H7 (cell line): ENCODE measurements at places on chromosomes 7 and 10.

DNA sequence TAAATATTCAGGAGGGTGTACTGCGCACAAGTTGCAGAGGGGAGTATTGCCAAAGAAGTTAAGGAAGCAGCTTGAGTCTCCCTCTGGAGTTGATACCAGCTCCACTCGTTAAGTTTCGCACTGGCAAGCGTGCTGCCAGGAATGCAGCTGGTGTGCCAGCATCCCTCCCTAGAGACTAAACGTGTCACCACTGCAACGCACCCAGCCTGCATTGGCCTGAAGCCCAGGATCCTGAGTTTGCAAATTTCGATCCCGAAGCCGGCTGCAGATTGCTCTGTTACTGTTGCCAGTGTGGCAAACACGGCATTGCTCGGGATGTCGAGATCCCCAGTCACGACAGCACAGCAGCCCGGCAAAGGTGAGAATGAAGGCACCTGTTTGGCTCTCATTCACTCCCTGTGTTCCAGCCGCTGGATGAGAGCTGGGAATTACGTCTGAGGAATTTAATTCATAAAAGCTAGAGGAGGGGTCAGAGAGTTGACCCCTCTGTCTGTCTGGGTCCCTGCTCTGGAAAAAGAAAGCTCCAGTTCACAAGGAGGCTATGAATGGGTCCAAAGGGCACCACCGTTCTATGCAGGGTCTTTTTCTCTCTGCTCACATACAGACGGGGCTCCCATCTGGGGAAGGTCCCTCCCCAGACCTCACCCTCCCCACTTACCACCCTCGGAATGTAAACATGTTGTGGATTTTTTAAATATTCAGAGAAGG lies 61.0 kb downstream of the NRP1 start:
- no peak for DNase-seq

- DNase-seq = no peak
Observed at GRCh38 chr7:158498443-158499081, 89.1 kb downstream of the PTPRN2 start.

DNA sequence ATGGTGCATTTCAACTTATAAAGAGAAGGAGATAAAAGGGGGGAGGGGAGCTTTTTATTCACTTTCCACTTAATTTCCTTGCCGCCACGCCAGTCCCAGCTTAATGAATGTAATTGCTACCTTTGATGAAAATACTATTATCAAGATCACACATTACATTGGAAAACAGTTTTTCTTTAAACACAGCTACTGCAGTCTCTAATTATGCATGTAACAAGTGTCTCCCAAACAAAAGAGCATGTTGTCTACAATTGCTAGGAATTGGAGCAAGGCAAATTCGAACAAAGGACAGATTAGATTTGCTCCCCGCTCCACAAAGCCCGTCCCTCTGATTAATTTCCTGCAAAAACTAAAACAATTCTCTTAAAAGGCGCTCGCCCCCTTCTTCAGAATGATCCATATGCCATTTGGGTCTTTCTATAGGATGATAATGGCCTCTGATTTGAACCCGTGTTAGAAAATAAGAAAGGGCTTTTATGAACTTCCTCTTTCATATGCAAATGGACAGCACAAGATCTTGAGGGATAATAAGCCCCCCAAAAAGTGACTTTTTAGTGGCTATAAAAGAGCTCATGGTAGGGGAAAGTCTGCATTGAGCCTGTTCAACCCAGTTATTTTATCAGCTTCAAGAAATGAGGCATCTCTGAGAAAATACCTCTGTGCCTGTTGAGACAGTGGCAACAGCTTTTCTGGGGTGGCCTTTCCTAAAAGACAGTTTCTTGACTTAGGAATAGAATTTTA lies 60.6 kb downstream of the ACADSB start:
- no peak for DNase-seq

DNA sequence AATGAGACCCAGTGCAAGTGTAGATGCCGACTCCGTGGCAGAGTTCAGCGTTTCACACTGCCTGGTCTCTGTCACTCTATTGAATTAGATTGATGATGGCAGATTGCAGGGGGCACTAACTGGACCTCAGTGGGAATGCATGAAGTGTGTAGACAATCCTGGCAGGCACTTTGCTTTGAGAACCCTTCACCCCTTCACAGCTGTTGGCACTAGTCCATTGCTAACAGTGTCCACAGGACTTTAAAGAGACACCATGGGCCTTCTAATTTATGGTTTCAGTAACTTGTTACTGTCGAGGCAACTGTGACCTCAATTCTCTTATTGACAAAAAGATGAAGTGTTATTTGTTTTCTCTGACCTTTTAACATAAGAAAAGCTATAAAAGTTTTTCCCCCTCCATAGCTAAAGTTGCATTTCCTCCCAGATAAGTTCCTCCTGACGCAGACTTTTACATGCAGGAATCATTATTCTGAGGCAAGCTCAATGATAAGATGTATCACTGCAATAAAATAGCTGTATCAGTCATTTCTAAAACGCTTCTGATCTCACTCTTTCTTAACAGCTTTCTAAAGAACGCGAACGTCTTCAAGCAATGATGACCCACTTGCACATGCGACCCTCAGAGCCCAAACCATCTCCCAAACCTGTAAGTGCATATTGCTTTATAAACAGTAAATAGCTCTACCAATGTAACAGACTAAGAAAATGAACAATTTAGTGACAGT lies 238.9 kb downstream of the FOXP2 start:
- no peak for DNase-seq

DNA sequence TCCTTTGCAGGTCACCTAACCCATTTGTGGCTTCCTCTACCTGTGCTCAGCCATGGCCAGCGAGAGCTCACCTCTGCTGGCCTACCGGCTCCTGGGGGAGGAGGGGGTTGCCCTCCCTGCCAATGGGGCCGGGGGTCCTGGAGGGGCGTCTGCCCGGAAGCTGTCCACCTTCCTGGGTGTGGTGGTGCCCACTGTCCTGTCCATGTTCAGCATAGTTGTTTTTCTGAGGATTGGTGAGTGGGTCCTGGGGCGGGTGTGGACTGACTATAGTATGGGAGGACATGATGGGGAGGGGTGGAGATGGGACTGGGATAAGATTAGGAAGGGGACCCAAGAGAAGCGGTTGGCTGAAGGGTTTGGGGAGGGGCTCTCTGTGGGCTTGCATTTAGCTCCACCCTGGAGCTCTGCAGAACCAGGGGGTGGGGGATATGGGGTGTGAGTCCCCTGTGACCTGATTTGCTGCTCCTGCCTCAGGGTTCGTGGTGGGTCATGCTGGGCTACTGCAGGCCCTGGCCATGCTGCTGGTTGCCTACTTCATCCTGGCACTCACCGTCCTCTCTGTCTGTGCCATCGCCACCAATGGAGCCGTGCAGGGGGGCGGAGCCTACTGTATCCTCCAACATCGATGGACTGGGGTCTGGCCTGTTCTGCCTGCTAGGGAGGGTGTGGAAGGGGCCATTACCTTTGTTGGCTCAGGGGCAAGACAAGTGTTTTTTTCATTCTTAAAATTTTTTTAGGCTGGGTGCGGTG lies 1.8 kb downstream of the SLC12A9 start:
- DNase-seq = peak; percentile 61

DNA sequence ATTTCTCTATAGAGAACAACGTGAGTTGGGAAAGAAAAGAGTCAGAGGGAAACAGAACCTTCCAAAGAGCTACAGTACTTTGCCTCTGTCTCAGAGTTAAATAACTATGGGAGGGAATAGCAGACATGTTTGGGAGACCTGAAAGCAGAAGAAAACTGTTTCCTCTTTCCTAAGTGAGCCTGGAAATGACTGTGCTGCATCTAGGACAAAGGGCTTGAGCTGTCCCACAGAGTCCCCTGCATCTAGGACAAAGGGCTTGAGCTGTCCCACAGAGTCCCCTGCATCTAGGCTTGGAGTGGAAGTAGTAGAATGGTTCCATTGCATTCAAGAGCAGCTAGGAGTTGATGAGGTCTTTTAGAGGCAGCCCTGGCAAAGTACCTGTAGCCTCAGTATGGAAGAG lies 149.7 kb downstream of the DKK1 start:
- no peak for DNase-seq
